Smooth muscle cell of the brain vasculature (primary cell): ENCODE measurements at places on chromosomes 13 and 19.

DNA sequence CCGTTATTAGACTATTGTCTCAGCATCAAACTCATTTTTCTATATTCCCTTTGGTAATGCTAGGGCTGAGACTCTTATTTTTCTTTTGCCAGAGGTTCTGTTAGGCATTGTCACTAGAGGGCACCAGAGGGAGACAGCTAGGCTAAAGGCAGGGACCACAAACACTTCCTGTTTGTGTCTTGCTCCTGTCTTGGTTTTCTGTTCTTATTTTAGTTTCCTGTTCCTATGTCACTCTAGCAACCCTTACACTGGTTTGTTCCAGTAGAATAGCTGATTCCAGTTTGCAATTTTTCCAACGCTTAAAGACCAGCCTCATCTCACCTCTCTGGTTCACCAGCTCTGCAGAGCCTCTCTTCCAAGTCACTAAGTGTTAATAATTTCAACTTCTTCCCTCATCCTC, 772.0 kb downstream of the DIAPH3 start:
- DNase-seq = peak; percentile 43

DNA sequence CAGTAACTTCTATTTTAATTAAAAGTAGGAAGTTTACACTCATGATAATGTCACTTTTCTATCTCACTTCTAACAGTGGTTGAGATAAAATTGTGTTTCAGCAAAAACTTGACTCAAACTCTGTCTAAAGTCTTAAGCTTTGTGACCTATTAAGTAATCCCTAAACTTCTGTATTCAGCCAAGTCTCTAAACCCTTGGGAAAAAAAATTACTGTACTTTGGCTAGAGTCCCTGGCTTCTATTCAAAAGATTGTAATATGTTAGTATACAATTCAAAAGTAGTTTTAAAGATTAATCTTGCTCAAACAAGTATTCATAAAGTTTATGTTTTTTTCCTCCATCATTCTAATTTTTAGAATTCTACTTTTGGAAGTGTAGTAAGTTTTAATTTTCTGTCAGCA, 1248.8 kb downstream of the UQCRFS1 start:
- no peak for DNase-seq

- no peak for DNase-seq
These were observed 289.0 kb downstream of the DACH1 start for GRCh38 chr13:71578048-71578447.

DNA sequence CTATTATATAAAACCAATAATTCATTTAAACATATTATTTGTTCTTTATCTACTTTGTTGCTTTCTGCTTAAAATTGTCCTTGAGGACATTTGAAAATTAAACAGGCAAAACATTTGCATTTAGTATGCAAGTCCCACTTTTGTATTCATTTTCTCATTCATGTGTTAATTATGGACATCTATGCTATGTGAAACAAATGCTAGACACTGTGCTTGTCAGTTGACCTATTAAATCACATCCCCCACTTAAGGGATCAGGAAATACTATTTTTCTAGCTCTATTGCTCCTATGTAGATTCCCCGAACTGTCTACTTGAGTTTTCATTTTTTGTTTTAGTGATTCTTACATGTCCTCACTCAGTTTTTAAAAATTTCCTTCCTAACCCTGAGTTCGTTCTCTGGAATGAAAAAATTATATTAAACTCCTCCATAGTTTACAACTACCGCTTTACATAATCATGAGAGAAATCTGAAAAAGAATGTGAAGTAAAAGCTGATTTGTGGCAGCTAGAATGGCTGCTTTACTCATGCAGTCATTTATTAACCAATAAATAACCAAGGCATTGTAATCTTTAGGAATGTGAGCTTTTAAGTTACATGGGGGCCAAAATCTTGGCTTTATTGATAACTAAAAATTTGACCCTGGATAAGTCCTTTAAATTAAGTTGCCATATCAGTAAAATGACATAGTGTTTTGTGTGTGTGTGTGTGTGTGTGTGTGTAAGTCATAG, 188.5 kb downstream of the LIG4 start:
- DNase-seq = no peak

DNA sequence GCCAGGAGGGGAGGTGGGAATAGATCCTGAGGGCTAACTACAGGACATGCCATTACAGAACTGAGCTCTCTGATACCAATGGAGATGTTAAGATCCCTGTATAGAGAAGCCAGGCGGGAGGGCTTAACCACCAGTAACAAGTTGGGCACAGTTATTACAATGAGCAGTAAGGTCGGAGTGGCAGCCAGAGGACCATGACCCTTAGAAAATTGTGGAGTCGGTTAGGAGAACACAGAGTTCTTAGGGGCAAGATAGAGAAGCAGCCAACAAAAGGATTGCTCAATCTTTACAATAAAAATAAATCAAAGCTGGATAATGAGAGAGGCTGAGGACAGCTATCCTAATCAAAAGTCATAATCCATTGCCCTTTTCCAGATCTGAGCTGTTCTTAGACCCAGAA, 10.4 kb downstream of the CPB2 start:
- DNase-seq = no peak

- no peak for DNase-seq
These were observed 1.4 kb upstream of the CD37 start for GRCh38 chr19:49333811-49334288.

- no peak for DNase-seq
These were observed 2.0 kb downstream of the FBL start for GRCh38 chr19:39843919-39844793.

- DNase-seq = no peak
These were observed 3.8 kb downstream of the APC2 start for GRCh38 chr19:1453525-1454364.
